ENCODE measurements at places on chromosomes 2 and 18.

DNA sequence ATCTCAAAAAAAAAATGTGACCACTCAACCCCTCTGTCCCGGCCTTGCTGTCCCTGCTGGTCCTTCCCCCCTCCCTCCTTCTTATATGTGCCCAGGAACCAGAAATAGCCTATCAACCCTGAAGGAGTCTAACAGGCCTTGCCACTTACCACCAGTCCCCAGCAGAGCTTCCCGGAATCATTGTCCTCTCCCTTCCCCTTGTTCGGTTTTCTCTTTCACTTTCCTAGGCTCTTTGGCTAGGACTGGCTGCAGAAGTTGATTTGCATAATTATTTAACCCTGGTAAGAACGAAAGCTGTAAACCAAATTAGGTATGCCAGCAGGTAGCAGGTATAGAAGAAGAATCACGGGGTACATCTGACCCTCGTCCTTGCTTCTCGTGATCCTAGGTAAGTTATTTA is 72.6 kb upstream of the ZNF532 start:
- no peak for DNase-seq

DNA sequence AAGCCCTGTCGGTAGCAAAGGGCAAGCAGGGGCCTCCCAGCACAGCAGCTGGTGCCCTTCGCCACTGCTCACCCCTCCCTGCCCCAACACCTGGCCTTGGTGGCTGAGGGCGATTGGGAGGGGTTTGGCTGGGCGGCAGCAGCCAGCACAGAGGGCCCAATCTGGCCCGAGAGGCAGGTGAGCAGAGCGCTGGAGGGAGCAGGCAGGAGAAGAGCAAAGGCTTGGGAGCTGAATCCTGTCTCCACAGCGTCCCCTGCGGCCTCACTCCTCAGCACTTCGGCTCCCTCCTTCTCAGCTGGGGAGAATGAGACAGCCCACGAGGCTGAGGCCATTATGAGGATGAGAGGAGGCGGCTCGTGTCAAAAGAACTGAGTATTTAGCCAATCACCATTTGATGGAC is 74.9 kb upstream of the TAF1B start:
- DNase-seq, result no peak

GRCh38 chr2:54347622-54348021 is 91.6 kb upstream of the TSPYL6 start:
- DNase-seq, result no peak

GRCh38 chr18:26544451-26544850 is 3.9 kb downstream of the KCTD1 start:
- no peak for DNase-seq

DNA sequence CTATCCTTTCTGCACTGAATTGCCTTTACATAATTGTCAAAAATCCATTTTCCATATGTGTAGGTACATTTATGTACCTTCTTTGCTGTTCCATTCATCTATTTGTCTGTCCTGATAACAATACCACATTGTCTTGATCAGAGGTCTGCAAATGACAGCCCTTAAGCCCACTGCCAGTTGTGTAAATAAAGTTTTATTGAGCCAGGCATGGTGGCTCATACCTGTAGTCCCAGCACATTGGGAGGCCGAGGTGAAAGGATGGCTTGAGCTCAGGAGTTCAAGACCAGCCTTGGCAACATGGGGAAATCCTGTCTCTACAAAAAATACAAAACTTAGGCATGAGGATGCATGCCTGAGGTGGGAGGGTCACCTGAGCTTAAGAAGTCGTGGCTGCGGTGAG is 121.0 kb downstream of the TFCP2L1 start:
- no peak for DNase-seq

- DNase-seq, result no peak
These were observed 333.1 kb downstream of the DYSF start for GRCh38 chr2:71786291-71787107.

DNA sequence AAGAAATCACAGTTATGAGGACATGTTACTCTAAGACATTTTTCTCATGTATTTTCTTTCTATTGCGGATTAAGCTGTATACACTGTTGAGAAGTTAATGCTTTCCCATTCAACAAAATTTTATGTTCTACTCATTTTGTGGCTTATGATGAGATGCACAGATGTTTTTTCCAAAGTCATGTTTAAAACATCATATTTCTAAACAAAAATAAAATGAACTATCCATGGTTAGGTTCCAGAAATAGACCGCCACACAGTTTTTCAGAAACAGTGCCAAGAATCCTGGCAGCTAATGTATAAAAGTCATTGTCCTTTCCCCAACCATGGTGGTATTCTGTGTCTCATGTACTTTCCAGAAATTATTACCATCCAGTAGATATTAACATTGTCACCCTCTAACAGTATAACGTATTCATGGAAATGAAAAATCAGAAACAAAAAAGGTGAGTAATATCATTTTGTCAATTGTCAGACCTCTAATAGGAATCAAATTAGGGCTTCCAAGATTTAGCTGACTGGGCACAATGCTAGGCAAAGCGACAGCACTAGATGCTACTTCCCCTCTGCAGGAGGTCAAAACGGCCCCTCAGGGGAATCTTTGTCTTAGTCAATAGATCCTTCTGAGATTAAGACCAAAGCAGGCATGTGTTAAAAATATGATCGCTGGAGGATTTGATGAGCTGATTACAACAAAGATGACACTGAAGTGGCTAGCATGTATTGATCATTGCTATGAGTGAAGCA is 54.4 kb upstream of the ZNF397 start:
- DNase-seq, result no peak

- DNase-seq, result no peak
These were observed 516.0 kb upstream of the SPHKAP start for GRCh38 chr2:228697456-228697855.

DNA sequence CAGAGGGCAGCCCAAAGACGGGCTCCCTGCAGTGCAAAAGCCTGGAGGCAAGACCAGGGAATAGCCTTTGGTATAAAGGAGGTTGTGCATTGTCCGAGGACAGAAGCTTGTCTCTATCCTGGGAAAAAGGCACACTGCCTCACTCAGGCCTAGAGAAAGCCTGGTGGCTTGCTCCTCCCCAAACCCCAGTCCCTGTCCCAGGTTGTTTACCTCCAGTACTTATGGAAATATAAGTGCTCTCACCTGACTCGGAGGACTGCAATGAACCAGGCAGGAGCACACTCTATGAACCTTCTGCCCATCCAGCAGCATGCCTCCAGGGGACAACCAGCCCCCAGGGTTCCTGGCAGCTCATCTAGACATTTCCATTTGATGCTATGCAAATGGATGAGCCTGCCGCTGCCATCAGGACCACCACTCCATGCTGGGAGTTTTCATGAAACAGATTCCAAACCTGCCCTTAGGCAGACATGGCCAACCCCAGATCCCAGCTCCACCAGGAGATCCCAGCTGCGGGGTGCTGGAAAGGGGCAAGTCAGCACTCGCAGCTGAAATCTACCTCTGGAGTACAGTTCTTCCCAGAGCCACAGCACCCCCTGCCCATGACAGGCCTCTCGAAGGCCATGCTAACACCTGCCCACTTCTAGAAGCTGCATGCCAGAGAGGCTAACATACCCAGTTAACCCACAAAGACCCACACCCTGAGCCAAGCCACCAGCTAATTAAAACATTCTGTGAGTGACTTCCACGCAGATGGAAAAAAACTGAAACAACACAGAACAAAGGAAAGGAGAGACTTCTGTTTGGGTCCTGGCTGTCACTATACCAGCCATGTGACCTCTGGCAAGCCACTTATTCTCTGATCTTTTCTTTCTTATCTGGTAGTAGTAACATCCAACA is 101.7 kb downstream of the TTC32 start:
- DNase-seq, result no peak

DNA sequence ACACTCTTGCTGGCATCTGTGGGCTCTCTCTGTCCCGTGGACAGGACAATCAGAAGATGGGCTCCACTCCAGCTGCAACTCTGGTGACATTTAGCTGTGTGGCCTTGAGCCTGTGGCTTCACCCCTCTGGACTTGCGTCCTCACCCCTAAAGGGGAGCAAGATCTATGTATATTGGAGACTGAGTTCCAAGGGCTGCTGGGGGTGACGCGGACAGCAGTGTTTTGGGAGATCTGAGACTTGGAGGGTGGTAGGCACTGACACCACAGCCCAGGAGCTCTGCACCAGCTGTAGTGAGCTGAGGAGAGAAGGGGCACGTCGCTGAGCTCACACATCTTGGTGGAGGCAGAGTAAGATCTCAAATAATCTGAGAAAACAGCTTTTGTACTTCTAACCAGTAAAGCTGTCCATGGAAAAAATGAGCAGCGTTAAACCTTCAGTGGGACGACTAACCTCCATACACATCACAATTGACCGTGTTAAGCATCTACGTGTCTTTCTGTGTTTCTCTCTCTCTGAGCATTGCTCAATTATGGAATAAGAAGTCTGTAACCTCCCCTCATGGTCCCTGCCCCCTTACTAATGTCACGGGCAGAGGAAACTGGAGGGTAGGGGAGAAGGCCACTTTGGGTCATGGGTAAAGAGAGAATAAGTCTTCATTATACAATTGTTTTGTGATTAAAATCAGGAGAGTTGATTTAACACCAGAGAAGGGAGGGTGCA is 85.8 kb downstream of the SH3RF3 start:
- no peak for DNase-seq

GRCh38 chr18:47724186-47724975 is 206.1 kb downstream of the SMAD2 start:
- DNase-seq, result no peak

DNA sequence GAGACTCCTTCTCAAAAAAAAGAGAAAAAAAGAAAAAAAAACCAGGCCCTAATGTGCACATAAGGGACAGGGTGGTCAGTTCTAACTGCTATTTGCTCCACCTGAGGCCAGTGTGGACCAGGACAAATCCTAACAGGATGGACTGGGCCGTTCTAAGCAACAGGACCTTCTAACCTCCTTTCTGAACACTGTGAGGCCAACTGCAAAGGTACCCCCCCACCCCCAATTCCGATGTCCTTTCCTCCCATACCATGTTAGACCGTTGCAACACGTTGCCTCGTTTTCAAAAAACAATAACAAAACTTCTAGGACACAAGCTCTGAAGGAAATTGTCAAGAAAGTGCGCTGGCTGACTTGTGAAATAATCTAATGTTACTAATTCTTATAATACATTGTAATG is 1.2 kb downstream of the THAP4 start:
- DNase-seq, result no peak

GRCh38 chr2:29113891-29114321 is 1.3 kb upstream of the CLIP4 start:
- DNase-seq, result no peak

- no peak for DNase-seq
These were observed 340.8 kb downstream of the NUP35 start for GRCh38 chr2:183465048-183465447.

DNA sequence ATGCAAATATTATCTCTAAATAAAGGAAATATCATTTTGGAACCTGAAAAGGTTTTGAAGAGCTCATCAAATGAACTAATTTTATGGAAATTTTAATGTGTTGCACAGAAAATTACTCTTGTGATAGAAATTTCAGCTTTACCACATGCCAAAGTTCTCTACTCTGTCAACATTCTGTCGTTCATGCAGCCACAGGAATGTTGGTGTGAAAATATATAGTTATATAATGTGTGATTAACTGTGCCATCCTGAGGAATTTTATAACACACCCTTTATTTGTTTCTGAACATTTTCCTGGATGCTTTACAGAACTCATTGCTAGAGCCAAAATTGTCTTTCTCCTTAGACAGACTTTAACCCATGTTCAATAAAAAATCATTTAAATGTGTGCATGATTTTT is 202.5 kb upstream of the SLC8A1 start:
- DNase-seq, result no peak

GRCh38 chr2:38554973-38555595 is 47.6 kb downstream of the HNRNPLL start:
- DNase-seq, result no peak

GRCh38 chr2:209334188-209335017 is 89.4 kb upstream of the MAP2 start:
- DNase-seq, result peak; percentile 60

DNA sequence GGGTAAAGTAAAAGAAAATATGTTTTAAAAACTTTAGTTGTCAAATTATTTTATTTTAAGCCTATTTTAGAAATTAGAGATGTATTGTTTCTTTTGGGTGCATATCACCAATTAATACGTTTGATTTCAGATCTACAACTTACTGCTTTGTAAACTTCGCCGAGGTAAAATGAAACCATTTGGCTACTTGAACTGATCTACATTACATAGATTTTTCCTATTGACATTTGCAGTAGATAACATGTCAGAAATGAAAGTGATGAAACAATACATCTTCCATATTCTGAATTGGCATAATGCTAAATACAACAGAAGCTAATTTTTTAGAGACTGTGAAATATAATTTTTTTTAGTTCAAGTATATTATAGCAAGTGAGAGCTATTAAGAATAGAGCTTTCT is 39.5 kb downstream of the GLS start:
- no peak for DNase-seq

GRCh38 chr2:9463698-9464034 is 10.7 kb upstream of the IAH1 start:
- DNase-seq, result no peak

- no peak for DNase-seq
These were observed 517 bp downstream of the GCFC2 start for GRCh38 chr2:75710220-75710576.

DNA sequence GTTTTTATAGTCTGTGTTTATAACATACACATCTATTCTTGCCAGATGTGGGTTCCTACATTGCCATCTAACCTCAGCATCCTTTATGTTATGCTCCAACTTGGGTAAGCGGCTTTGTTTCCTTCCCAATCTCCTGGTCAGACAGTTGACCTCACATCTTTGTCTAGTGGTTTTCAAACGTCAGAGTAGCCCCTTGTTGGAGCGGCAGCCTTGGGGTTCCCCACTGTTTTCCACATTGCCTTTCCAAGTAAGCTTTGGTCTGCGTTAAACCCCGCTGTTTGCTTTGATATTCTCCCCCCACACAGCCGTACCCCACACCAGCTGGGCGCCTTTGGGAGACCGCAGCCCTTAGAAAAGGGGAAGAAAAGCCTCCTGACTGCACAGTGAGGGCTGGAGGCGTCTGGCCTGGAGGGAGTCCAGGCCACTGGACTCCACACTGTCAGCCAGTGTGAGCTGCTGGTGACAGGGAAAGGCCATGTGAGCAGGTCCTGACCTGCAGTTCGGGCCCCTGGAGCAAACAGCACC is 83.3 kb downstream of the MALT1 start:
- DNase-seq, result no peak

GRCh38 chr2:12050396-12050795 is 304.0 kb downstream of the LPIN1 start:
- no peak for DNase-seq

DNA sequence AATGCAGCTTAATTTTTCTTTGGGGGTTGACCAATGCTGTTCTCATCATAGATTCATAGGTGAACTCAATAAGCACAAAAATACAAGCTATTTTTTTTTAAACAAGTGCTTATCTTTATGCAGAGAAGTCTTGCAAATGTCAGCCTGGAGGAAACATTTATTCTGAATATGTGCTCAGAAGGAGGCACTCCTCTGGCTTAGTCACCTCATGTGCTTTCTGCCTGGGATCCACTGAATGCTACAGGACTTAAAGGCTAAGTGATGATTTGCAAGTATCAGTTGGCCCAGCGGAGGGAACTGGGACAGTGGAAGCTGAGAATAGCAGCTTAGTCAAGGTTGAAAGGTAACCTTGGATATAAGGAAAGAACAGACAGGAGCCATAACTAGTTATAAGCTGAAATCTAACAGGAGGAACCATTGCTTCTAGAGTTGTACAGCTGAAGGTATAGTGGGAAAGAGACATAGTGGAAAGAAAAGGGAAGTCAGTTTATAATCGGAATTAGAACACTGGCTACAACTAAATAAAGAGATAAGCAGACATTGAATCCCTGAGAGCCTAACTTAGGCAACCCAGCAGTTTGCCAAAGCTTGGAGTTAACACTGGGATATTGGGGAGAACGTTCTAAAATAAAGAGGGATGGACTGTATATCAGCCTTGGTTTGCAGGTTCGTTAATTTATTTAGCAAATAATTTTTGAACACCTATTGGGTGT is 488.7 kb downstream of the SUCLG1 start:
- DNase-seq, result no peak

- DNase-seq, result peak; percentile 61
These were observed 95.6 kb downstream of the GALNT3 start for GRCh38 chr2:165698444-165698884.
